ENCODE measurements at places on chromosomes 5 and 9.

- DNase-seq = no peak
Measured at GRCh38 chr5:174273325-174273724, 227.8 kb downstream of the NSG2 start.

DNA sequence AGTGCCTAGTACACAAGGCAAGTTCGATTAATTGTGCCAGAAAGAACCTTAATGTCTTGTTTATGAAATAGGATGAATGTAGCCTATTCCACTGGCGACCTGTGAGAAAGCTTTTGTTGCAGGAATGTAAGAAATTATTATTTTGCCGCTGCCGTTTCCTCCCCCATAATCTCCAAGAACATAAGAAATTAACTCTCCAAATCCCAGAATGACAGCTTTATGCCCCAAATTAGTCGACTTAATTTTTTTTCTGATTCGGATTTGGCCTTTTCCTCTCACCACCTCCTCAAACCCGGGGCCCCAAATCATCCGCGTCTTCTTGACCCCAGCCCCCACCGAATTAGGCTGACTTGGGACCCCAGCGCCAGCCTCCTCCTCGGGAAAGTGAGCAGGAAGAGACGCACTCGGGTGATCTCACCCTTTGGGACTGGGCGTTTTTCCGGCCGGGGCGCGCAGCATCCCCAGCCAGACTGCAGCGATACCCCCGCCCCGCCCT is 682 bp upstream of the SPTAN1 start:
- DNase-seq = no peak

DNA sequence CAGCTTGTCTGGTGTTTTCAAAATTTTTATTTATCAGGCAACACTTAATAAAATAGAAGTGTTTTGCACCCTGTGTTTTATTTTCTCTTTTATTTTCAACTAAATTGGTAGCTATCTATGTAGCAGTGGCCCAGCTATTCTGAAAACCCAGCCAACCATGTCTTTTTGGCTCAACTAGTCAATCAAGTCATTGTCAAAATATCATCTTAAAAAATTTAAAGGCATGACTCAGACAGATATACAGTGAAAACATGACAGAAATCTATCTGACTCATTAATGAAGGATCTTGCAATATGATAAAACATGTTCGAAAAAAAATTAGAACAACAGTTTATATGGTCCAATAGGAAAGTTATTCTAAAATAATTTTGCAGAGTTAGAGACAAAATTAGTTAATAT is 75.1 kb downstream of the HSD17B4 start:
- peak; percentile 26 for DNase-seq

DNA sequence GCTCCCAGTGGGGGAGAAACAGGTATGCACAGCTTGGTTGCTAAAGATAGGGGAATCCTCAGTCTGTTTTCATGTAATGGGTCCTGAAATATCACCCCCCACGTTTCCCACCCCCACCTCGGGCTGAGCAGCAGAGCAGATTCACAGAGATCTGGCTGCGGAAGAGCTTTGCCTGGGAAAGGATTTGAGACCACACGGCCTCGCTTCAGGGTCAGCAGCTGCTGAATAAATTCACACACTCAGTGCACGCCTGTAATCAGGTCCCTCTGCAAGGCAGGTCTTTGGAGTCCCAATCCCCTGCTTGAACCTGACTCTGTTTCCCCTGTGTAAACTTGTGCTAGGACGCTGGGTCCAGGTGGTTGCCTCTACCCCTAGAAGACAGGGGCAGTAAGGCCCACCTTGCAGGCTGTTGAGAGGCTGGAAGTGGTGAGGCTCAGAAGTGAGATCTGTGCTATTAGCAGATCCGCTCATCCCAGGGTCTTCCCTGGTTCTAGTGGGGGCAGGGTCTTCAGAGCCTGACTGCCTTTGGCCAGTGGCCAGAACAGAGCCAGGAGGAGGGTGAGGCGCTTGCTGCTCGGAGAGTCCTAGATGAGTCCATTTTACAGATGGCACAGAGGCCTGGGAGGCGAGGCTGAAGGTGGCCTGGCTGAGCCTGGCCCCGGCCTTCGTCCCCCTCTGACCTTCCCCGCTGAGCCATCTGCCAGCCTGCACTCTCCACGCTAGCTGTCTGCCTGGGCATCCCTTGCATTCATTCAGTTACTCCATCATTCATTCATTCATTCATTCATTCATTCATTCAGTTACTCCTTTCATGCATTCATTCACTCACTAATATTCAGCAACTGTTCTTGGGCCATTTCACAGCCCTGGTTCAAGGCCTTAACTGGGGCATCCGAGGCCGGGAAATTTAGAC is 16.7 kb upstream of the NEURL1B start:
- DNase-seq = no peak

DNA sequence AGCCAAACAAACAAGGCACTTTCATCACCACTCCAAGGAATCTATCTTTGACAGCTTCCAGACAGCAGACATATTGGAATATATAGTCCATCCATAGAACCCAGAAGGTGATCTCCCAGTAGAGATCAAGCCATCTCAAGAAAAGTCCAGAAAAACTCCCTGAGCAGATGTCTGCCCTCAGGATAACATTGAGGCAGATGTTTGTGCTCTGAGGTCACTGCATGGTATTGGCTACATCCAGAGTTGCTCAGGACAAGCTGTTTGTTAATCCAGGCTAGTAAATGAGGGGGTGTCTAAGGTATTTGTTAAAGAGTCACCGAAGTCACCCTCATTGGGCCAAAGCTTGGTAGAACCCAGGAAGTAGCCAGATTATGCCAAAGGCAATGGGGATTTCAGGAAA is 556.3 kb upstream of the KLF4 start:
- no peak for DNase-seq

DNA sequence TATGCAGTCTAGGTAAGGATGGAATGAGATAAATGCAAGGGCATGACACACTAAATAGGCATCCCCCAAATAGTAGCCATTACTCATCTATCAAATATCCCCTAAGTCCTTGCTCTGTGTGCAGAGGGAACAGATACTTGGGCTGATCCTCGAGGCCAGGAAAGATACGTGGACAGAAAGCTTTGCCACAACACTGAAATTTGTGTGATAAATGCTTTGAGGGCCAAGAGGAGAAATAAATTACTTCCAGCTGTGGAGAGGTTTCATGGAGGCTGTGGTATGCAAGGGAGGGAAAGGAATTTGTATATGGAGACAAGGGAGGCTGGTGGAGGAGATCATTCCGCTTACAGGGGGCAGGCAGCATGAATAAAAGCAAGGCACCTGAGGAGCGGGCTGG is 18.5 kb downstream of the ATOX1 start:
- no peak for DNase-seq

- no peak for DNase-seq
Measured at GRCh38 chr5:135244620-135245021, 154.4 kb downstream of the MACROH2A1 start.

DNA sequence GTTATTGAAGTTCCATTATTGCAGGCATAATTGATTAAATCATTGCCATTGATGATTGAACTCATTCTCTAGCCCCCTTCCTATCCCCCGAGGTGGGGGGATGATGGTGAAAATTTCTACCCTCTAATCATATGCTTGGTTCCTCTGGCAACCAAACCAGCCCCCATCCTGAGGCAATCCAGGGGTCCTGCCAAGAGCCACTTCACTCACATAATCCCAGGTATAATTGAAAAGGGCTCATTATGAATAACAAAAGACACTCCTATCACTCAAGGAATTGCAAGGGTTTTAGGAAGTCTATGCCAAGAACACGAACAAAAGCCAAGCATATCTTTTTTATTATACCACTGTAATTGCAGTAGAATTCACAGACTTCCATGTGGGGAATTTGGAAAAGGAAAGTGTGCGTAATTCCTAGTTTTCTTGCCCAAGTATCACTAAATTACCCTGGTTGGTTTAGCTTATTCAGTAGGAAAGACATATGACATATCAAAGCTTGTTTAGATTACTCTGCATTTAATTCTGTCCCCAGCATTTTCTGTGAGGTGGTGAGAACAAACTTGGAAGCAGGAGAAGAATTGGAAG is 130.7 kb upstream of the TAF11L2 start:
- DNase-seq = no peak

GRCh38 chr5:135242021-135242865 is 156.8 kb downstream of the MACROH2A1 start:
- no peak for DNase-seq

DNA sequence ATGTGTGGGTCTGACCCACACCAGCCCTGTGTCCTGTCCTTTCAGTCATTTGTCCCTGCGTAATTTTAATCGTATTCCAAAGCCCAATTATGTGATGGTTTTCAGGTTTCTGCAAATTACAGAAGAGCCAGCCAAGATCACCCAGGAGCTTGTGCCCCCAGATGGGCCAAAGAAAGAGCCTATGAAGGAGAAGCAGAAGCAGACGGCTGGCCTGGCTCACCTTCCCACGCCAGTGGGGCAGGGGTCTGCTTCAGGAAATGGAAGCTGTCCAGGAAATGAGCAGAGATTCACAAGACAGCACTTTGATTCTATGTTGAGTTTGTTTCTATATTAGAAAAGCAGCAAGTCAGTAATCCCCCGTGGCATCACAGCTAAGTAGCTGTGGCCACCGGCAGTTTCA is 11.7 kb downstream of the S1PR3 start:
- DNase-seq = no peak

DNA sequence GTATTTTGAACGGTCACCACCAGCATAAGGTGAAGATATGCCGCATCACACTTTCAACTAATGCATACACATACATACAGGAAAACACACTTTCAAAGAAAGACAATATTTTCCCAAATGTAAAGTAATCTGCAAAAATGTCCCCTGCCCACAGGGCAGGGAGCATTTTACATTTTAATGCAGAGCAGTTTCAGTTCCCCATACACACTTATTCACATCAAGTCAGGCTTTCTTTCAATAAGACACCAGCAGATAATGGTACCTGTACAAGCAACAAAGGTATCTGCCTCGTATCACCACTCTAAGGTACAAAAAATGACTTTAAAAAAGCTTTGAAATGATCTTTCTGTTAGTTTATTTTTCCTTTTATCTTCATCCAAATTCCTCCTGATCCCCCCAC is 247.1 kb upstream of the CCNG1 start:
- no peak for DNase-seq

DNA sequence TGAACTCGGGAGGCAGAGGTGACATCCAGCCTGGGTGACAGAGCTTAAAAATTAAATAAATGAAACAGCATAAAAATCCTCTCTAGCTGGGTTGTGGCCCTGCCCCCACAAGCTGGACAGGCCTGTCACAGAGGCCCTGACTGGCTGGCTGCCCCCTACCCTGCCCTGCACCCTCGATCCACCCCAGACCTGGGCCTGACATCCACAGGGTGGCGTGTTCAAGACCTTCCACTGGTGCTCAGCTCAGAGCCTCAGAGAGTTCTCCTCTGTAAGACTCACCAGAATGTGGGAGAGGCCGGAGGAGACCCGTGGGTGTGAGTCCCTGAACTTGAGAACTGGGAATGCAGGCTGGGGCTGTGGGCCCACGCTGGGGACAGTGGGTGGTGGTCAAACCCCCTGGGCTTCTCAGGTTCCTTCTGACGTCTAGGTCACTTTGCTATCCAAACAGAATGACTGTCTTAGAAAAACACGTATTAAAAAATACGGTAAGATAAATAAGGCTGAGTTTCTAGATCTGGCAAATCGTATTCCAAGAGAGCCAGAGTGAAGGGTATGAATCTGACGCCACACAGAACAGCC is 9.7 kb upstream of the WDR38 start:
- DNase-seq = no peak

DNA sequence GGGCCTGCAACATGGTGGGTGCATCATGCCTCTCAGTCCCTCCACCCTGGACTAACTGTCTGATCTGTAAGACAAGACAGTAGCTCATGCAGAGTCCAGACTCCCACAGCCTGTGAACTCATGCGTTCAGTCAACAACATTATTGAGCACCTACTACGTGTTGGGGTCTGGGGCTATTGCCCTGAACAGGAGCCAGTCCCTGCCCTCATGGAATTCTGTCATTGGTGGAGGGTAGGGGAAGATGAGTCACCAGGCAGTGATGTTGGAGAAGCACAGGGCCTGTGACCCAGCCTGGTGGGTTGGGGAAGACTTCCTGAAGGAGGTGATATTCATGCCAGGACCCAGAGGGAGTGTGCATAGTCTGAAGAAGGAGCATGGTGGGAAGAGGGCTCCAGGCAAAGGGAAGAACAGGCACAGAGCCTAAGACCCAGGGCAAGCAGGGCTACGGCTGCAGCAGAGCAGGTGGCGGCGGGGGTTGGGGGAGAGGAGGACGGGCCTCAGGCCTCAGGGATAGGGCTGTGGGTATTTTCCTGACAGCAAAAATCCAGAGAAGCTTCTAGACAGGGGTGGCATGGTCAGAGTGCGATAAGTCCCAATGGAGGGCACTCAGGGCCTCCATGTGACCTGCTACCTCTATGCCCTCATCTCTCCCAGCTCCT is 26.7 kb upstream of the PSD2 start:
- DNase-seq = no peak

DNA sequence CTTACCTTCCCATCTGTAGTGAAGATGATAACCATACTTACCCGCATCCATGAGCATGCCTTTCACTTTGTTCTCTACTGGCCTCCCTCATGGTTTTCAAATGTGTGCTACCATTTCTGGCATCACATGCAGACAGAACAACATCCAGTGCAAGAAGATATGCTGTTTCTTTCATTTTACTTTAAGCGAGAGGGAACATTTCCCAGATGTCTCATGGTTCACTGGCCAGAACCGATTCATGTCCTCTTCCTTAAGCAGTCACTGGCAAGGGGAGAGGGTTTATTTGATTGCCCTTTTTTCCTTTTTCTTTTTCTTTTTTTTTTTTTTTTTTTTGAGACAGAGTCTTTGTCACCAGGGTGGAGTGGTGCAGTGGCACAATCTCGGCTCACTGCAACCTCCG is 37.7 kb downstream of the ARRDC3 start:
- DNase-seq = no peak

DNA sequence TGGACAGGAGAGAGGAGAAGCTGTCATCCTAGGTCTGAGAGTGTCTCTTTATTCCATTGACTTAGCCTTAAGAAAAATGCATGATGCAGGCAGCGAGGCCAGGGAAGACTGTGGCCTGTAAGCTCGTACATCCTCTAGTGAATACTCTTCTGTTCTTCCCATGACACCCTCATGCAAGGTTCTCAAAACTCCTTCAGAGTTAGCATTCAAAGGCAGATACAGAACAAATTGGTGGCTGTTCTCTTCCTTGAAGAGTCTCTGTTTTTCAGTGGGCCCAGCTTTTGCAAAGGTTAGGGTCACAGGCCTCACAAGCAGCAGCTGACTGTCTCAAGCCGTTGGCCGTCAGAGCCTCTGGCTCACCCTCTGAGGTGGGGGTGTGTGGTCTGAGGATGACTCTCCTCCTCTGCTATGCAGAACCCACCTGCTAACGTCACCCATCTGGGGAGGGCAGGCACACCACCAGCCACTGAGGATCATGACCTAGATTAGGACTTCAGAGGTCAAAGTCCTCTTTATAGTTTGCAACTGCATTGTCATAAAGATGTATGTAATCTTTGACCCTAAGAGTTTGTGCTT is 15.1 kb downstream of the ADCY2 start:
- no peak for DNase-seq

GRCh38 chr5:171365351-171365750 is 22.3 kb upstream of the NPM1 start:
- DNase-seq = no peak

Data from epithelial cell of prostate (primary cell).